ENCODE measurements at places on chromosomes 6 and 20.

- H3K36me3 ChIP-seq = no peaks in the 10 kb centered on the region
- peaks cover 19% of the 10 kb centered on the region for H3K4me1 ChIP-seq
- DNase-seq = no peak
- no peaks in the 10 kb centered on the region for H3K27me3 ChIP-seq
- H3K27ac ChIP-seq = no peak overlapping the region
- H3K4me3 ChIP-seq = no peak overlapping the region
These were observed 1.0 kb downstream of the SIM1 start for GRCh38 chr6:100463630-100464161.

GRCh38 chr20:46028110-46028509 lies 905 bp upstream of the SLC12A5 start:
- H3K27me3 ChIP-seq = peaks cover 65% of the 10 kb centered on the region
- H3K27ac ChIP-seq = no peak overlapping the region
- H3K36me3 ChIP-seq = no peaks in the 10 kb centered on the region

GRCh38 chr20:45138561-45139300 lies 14.5 kb upstream of the WFDC12 start:
- no peaks in the 10 kb centered on the region for H3K4me1 ChIP-seq
- H3K36me3 ChIP-seq = no peaks in the 10 kb centered on the region
- 0 out of 2 replicates have a peak, but pooled peaks cover 5% of the 10 kb centered on the region for H3K27me3 ChIP-seq
- DNase-seq = peak; percentile 12

- no peaks in the 10 kb centered on the region for H3K36me3 ChIP-seq
- DNase-seq = no peak
- H3K27ac ChIP-seq = no peak overlapping the region
- H3K4me3 ChIP-seq = no peak overlapping the region
These were observed 121.7 kb downstream of the SYCP2 start for GRCh38 chr20:59811681-59812171.

GRCh38 chr6:5127106-5127687 lies 42.1 kb downstream of the PPP1R3G start:
- H3K4me1 ChIP-seq = peaks cover 19% of the 10 kb centered on the region
- H3K4me3 ChIP-seq = no peak overlapping the region
- no peak for DNase-seq
- no peak overlapping the region for H3K27ac ChIP-seq
- no peaks in the 10 kb centered on the region for H3K27me3 ChIP-seq

- no peak overlapping the region for H3K27ac ChIP-seq
- no peaks in the 10 kb centered on the region for H3K36me3 ChIP-seq
These were observed 37.3 kb upstream of the NXT1 start for GRCh38 chr20:23313271-23313670.

GRCh38 chr6:40460380-40460779 lies 126.8 kb downstream of the LRFN2 start:
- H3K27me3 ChIP-seq = peaks cover 3% of the 10 kb centered on the region
- DNase-seq = no peak
- no peaks in the 10 kb centered on the region for H3K4me1 ChIP-seq
- H3K27ac ChIP-seq = no peak overlapping the region

- no peaks in the 10 kb centered on the region for H3K4me1 ChIP-seq
- DNase-seq = no peak
- no peaks in the 10 kb centered on the region for H3K27me3 ChIP-seq
- no peak overlapping the region for H3K4me3 ChIP-seq
- H3K27ac ChIP-seq = no peak overlapping the region
These were observed 598.8 kb downstream of the EPHA7 start for GRCh38 chr6:92820601-92821000.
